ENCODE measurements at places on chromosomes 6 and 20.

- DNase-seq: peak; percentile 95
These were observed 12.7 kb downstream of the GCLC start for GRCh38 chr6:53532061-53532797.

DNA sequence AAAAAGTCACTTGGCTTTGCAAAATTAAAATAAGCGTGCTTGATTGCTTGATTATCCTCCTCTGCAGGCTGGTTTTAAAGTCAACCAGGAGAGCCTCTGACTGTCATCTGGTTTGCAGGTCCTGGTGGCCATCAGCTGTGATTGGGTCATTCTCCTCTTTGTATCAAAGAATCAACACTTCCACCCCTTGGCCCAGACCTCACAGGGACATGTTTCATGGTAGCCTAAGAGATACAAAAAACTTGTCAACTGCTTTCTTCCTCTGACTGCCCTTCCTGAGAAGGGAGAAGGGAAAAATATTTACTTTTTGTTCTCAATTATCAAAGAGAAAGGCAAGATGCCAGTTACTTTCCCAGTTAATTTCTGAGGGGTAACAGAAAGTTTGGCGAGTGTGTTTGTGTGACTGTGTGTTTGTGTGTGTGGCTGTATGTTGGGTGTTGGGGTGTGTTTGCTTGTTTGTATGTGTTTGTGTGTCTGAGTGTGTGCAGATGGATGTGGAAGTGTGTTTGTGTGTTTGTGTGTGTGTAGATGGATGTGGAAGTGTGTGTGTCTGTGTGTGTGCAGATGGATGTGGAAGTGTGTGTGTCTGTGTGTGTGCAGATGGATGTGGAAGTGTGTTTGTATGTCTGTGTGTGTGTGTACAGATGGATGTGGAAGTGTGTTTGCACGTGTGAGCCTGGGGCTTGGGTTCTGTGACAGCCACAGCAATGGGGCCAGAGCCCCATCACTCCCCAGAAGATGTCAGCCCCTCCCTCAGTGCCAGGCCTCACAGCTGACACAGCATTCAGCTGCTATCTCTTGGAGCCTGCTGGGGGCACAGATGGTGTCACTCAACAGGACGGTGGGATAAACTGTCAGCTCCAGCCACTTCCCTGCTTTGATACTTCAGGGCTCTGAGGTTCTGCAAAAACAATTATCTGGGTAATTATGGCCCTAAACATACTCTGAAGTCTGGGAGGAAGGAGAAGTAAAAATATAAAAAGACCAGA is 98.6 kb upstream of the RNF24 start:
- peak; percentile 82 for DNase-seq

- DNase-seq: no peak
These were observed 368.2 kb upstream of the SULF2 start for GRCh38 chr20:48153523-48153922.

GRCh38 chr6:80566361-80566760 is 459.9 kb downstream of the BCKDHB start:
- no peak for DNase-seq

DNA sequence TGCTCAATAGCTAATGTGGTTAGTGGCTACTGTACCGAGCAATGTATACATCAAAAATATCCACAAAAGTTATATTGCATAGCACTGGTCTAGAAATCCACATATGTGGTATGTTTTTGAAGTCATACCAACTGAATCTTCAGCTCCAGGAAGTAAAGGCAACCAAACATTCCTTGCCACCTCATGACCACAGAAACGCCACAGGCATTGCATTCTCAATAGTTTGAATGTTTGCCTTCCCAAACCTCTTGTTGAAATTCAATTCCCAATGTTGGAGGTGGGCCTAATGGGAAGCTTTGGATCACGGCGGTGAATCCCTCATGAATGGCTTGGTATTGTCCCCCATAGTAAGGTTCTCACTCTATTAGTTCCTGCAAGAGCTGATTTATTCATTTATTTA is 18.2 kb upstream of the ZNF391 start:
- no peak for DNase-seq

DNA sequence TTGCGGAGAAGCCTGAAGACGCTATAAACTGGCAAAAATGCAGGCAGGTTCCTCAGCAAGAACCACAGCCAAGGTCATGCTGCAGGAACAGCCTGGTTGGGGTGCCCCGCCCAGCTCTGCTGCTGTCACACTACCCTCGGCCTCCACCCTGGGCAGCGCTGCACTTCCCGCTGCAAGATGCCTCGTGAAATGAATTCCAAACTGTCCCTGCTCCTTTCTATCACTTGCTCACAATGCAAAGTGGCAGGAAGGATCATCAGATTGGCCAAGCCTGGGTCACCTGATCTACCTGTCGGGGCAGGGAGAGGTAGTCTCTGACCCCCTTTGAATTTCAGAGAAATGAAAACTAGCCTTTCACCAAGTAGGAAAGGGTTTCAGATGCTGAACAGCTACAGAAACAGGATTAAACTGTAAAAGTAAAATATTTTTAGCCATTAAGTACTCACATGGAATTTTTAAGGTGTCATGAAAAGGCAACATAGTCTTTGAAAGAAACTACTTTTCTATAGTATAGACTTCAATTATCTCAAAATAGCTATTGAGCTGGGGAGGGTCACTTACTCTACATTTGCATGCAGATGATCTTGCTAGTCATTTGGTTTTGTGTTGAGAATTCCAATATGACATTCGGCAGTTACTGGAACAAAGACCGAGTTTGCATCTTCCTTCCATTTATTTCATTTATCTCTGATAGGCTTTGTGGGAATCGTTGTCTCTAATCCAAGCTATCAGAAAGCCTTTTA is 236.4 kb upstream of the ASCC3 start:
- DNase-seq: no peak

GRCh38 chr6:107114926-107115694 is at the start of gene BEND3:
Gene BEND3 (minus strand): TSS chr6:107115515. CDS start chr6:107099285, 16,230 bp downstream.
- DNase-seq: peak; percentile 49

GRCh38 chr6:2140438-2141128 is 104.8 kb downstream of the GMDS start:
- no peak for DNase-seq

GRCh38 chr6:105646391-105646867 is 243.5 kb upstream of the PREP start:
- DNase-seq: no peak

GRCh38 chr6:10416863-10417641 is 2.2 kb upstream of the TFAP2A start:
- no peak for DNase-seq

GRCh38 chr6:35725721-35726438 is 11.0 kb upstream of the ARMC12 start:
- DNase-seq: peak; percentile 85

GRCh38 chr6:36443471-36444428 is 950 bp downstream of the KCTD20 start:
- peak; percentile 52 for DNase-seq

- DNase-seq: no peak
These were observed 190.3 kb downstream of the ZDHHC14 start for GRCh38 chr6:157571269-157571668.

GRCh38 chr20:43938932-43939761 is 24.5 kb downstream of the TOX2 start:
- DNase-seq: no peak

- no peak for DNase-seq
These were observed 2.9 kb downstream of the STX11 start for GRCh38 chr6:144153260-144153659.

Data from hematopoietic multipotent progenitor cell treated with erythropoietin and hydrocortisone succinate and interleukin-3 and kit ligand, for 6 days (in vitro differentiated cells).